Substantia nigra (tissue), 51 donors: ENCODE measurements at places on chromosomes 7 and 10.

GRCh38 chr7:25735674-25736242, 416.2 kb upstream of the NFE2L3 start:
- DNase-seq: no peak

DNA sequence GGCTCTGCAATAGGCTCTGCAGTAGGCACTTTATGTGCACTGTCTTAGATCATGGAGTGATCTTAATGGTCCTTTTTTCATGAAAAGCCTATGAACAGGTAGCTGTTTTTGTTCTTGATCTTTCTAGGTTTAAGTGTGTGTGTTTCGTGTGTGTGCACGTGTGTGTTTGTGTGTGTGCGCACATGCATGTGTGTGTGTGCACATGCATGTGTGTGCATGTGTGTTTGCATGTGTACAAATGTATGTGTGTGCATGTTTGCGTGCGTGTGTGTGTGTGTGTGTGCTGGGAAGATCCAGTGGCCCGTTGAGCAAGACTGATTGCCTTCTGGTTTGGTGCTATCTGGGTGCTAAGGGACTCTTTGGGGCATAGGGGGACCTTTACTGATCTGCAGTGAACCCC, 334.8 kb downstream of the GLRX3 start:
- no peak for DNase-seq

- no peak for DNase-seq
These were observed 1.1 kb upstream of the EIF4H start for GRCh38 chr7:74173074-74173473.

- no peak for DNase-seq
These were observed 64.7 kb downstream of the PIK3AP1 start for GRCh38 chr10:96655461-96656197.

DNA sequence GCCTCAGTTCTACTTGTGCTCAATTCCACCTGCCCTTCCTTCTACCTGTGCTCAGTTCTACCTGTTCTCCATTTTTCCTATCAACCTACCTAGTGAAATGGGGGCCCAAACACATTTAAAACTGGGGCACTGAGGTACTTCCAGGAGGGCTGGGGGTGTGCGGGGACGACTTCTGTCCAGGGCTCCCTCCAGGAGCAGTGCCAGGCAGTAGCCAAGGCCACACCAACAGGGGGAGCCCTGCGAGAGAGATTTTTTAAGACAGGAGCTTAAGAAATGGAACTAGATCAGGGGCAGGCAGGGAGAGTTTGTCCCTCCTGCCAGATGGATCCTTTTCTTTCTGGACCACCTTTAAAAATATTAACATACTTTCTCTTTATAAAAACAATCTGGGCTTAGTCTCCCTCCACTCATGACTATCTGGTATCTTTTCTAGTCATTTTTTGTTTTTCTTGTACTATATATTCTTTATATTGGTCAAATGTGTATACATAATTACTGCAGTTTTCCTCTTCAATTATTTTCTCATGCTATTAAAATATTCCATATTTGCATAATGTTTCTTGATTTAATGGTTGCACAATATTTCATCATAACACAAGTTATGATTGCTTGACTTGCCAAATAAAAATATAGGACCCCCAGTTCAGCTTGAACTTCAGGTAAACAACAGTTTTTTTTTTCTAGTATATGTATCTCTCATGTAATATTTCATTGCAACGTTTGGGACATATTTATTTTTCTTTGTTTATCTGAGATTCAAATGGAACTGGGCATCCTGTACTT, 47.3 kb upstream of the INSYN2A start:
- no peak for DNase-seq

DNA sequence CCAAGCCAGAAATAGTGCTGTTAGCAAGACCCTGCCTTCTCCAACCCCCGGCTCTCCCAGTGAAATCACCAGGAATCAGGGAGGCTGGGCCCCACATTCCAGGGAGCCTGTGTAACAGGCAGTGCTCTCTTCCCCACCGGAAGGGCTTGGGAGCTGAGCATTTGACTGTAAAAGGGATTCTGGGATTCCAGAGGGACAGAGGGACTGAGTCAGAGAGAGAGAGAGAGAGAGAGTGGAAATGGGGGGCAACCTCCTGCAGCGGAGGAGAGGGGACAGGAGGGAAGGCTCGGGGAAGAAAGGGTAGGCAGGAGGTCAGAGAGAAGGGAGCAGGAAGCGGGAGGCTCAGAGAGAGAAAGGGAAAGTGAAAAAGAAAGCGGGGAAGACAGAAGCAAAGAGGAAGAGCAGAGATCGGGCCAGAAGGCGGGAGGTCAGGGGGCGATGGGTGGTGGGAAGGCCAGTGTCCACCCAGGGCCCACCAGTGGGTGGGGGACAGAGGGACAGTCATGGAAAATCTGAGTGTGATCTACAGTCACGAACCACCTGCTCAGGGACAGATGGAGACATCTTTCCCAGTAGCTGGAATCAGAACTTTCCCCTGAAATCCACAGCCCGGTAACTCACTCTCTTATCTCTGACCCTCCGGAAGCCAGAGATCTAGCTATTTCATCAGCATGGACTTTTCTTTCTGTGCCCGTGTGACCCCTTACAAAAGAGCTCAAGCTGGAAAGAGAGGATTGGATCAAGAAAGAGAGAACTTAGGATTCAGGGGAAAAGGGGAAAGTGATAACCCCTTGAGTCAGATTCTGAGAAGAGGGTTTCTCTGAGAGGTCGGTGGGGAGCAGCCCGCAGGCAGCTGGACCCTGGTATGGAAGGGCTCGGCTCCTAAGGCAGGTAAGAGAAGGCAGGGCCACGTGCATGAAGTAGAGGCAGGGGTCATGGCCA, 4.6 kb upstream of the SERPINE1 start:
- no peak for DNase-seq

DNA sequence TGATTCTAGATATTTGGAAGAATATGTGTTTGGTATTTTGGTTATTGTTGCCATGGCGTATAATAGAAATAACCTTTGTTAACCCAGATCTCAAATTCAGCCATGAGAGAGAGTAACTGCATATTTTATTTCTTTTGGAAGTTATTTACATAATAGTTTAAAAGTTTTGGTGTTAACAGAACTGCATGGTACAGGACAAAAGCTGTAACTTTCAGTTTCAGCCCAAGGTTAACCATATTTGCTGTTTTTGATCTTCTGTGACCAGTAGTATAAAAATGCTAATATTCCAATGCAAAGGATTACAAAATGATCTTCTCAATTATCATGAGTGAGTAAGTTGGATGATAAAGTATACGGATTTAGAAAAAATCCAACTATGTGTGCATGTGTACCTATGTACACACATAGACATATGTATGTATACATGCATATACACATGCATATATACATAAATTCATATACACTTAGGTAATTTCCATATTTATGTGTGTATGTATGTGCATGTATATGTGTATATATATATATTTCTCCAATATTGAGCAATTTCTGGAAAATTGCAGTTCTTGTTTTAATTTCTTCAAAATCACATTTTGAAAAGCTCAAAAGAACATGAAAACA, 38.0 kb upstream of the PIP4K2A start:
- DNase-seq: no peak
